ENCODE measurements at places on chromosomes 2 and 18. TPM values are rescaled to one million over a fixed set of nuclear protein-coding genes. Genes with fewer than 3 reads are reported as not detected.
A peak's percentile ranks its signal among the peaks of the same experiment; 100 is the strongest.

SKOR2 gene
- 0.34 TPM for total RNA-seq

GRCh38 chr2:36657703-36658102 is 38.8 kb upstream of the VIT start:
- H3K27ac ChIP-seq = no peak overlapping the region
- H3K36me3 ChIP-seq = no peaks in the 10 kb centered on the region
- peaks cover 3% of the 10 kb centered on the region for H3K4me1 ChIP-seq
- no peak for DNase-seq
- H3K4me3 ChIP-seq = no peak overlapping the region

DNA sequence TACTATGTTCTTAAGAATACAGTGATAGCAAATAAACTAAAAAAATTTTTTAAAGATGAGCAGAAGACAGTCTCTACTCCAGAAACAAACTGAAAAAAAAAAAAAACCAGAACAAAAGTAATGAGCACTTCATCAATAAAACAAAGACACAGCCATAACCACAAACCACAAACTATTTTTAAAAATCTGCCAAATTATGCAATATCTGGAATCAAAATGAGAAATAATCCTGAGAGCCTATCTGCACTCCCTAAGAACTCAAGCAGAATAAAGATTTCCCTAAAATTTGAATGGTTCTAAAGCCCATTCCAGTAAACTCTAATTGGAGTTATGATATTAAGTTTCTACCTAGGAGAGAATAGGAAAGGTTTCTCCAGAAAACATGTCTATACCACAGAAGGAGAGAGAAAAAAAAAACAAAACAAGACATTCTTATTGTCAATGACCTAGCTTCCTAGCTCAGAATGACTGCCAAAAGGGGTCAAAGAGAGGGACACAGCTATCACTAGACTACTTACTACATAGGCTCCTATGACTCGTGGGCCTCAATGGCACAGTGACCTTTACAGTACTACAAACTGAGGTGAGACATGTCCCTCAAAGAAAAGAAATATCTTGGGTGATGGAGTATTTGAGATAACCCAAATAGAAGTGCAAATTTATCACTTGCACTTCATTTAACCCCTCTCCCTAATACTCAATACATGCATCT is 262.8 kb downstream of the ZEB2 start:
- no peaks in the 10 kb centered on the region for H3K27me3 ChIP-seq
- peaks cover 18% of the 10 kb centered on the region for H3K4me1 ChIP-seq
- peaks cover 64% of the 10 kb centered on the region for H3K36me3 ChIP-seq
- no peak for DNase-seq
- no peak overlapping the region for H3K4me3 ChIP-seq

IL36A gene
- not detected for total RNA-seq

- no peak for DNase-seq
- H3K36me3 ChIP-seq = peaks cover 3% of the 10 kb centered on the region
Observed at GRCh38 chr2:105087273-105087672, 49.4 kb downstream of the MRPS9 start.

GRCh38 chr2:54237428-54237827 is 18.6 kb downstream of the TSPYL6 start:
- peaks cover 13% of the 10 kb centered on the region for H3K4me1 ChIP-seq
- H3K4me3 ChIP-seq = no peak overlapping the region
- no peak overlapping the region for H3K27ac ChIP-seq

- H3K4me3 ChIP-seq = no peak overlapping the region
- H3K36me3 ChIP-seq = no peaks in the 10 kb centered on the region
- H3K4me1 ChIP-seq = peaks cover 51% of the 10 kb centered on the region
- H3K27me3 ChIP-seq = peaks cover 8% of the 10 kb centered on the region
Observed at GRCh38 chr2:37872192-37872750, 52.8 kb upstream of the RMDN2 start.

EPHA4 gene
- total RNA-seq = 11.0 TPM

GRCh38 chr2:8636721-8637636 is 44.9 kb upstream of the ID2 start:
- no peaks in the 10 kb centered on the region for H3K36me3 ChIP-seq
- peak; percentile 31 for DNase-seq
- peaks cover 26% of the 10 kb centered on the region for H3K27me3 ChIP-seq
- H3K4me3 ChIP-seq = peak overlapping the region; percentile 37

GRCh38 chr2:171629113-171629512 is 58.2 kb upstream of the DYNC1I2 start:
- DNase-seq = no peak
- H3K36me3 ChIP-seq = peaks cover 70% of the 10 kb centered on the region
- H3K4me3 ChIP-seq = no peak overlapping the region
- no peak overlapping the region for H3K27ac ChIP-seq
- peaks cover 7% of the 10 kb centered on the region for H3K27me3 ChIP-seq
- H3K4me1 ChIP-seq = peaks cover 6% of the 10 kb centered on the region

GRCh38 chr18:41933778-41934177 is 21.3 kb upstream of the PIK3C3 start:
- H3K4me3 ChIP-seq = no peak overlapping the region
- H3K27ac ChIP-seq = no peak overlapping the region
- DNase-seq = peak; percentile 14
- H3K4me1 ChIP-seq = peaks cover 12% of the 10 kb centered on the region
- no peaks in the 10 kb centered on the region for H3K27me3 ChIP-seq
